ENCODE measurements at places on chromosomes 12 and 14.

GRCh38 chr12:19440019-19440858 is 947 bp downstream of the AEBP2 start:
- no peak for DNase-seq

DNA sequence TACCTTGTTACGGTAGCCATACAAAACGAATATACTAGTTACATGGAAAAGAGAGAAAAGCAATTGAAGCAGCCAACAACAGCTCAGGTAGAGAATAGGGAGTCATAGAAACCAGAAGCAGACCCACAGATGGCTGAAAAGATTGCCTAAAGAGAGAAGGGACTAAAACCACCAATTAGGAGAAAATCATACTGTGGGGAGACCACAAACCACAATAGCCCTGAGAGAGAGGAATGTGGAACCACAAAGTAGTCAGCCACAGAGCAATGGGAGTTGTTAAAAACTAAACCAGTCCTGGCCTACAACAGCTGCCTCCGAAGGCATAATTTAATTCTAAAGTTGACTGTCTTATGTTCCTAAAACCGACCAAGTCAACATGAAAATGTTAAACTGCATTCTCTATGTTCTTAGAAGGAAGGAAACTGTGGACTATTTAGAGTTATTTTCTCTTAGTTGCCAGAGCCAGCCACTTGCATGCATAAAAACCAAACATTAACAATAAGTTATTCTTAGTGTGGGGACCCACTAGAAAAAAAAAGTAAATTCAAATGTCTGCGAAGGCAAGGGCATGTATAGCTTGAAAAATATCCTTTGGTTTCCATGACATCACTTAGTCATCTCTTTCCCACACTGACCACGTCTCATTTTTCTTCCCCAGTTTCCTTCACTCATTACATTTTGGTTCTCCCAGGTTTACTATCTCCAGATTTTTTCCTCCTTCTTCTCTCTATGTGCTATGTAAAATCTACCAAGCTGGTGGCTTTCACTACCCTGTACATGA is 398.1 kb downstream of the NOVA1 start:
- DNase-seq = no peak

- no peak for DNase-seq
These were observed 157.8 kb downstream of the ZFP36L1 start for GRCh38 chr14:68634874-68635595.

GRCh38 chr12:19058235-19059021 is 71.1 kb upstream of the PLEKHA5 start:
- DNase-seq = no peak

- no peak for DNase-seq
These were observed 25.4 kb downstream of the CHST11 start for GRCh38 chr12:104482113-104482512.

DNA sequence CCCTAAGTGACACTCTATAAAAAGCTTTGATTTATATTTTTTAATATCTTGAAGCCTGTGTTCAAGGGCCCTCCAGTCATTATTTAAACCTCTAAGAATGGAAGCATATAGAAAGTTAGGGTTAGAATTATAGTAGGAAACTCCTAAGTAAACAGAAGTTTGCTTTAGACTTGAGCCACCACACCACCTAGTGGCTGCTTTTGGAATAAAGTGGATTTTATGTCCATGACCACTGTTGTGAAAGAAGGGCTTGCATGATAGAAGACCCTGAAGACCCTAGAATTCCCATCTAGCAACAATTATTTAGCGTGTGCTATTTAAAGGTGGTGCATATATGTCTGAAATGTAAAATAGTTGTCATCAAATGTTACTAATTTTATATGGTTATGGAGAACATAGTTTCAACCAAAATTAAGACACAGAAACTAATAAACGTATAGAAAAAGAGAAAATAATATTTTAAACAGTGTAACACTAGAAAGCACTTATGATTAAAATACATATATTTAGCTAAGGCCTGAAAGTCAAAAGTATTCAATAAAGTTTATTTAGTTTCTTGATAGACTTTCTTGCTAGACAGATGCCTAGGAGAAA is 21.3 kb downstream of the LRRIQ1 start:
- DNase-seq = no peak

GRCh38 chr14:38079268-38079667 is 128.4 kb upstream of the SSTR1 start:
- DNase-seq = peak; percentile 54

DNA sequence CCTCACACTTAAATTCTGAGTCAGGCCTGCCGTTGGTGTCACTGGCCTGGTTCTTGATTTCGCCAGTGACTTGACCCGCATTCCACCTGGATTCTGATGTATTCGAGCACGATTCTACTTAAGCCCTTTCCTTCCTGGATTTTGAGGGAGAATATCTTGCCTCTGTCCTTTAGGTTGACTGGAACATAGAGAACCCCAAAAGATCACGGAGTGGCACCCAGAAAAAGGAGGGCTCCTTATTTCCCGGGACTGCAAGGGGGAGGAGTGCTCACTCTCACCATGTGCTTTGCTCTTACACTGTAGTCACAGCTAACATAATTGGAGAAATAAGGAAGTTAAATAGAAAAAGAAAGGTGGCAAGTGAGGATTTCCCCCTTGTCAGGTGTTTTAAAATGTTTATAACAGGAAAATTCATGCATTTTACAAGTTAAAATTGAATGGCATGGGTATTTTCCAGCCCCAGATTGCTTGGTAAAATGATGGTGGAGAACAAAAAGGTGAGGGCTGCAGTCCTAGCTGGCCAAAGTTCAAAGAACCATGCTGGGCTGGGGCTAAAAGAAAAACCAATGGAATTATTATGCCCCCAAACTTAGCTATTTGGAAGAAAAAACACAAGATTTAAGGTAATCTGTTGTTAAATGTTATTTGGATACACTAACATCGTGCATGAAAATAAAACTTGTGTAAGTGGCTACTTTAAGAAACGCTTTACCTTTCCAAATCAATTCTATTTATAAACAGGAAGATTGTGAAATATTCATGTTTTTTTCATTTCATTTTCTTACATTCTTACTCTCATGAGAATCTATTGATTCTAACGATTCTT is 8.9 kb downstream of the FOXA1 start:
- DNase-seq = no peak

DNA sequence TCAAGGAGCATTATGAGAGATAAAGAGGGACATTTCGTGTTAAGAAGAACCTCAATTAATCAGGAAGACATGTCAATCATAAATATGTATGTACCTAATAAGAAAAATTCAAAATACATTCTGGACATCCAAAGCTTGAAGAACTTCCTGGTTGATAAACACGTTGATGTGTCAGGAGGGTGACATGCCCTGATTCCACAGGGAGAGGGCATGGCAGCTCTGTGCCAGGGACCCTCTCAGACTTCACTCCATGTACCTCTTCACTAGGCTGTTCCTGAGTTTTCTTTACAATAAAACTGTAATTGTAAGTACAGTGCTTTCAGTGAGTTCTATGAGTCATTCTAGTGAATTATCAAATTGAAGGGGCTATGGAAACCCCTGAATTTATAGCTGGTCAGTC is 163.5 kb downstream of the CFAP54 start:
- DNase-seq = no peak

DNA sequence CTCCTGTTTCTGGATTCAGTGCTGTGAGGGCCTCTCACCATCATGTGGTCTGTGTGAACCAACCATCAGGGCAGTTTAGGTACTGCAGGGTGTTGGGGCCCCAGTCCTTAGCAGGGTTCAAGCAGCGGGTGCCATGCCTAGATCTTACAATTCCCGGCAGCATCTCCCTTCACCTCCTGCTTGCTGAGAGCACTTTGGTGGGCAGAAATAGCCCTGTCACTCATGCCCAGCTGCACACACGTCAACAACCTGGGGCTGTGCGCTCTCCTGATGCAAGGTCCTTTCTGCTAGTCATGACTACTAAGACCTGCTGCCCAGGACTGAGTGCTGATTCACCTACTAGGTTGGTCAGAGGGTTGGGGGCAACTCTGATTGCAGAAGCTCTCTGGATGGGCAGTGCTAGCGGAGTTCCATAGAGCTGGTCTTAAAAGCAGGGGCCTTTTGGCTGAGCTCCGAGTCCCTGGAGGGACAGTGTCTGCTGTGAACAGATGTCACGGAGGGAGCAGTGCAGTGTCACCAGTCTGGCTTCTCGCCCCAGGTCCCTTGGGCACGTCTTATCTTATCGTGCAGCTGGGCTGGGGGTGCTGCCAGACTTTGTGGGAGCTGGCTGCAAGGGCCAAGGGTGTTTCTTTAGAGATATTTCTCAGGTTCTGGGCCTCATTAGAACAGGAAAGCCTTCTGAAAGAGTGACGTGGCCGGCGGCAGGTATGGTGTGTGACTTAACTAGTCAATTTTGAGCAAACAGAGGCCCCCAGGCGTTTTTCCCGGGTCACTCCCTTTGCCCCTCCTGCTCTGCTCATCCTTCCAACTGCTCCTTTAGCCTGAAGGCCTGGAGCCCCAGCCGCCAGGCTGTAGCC is 71.8 kb downstream of the NINJ2 start:
- DNase-seq = no peak

- no peak for DNase-seq
These were observed 29.8 kb downstream of the ADGRD1 start for GRCh38 chr12:130983328-130984017.

GRCh38 chr12:11763760-11764520 is 114.5 kb downstream of the ETV6 start:
- DNase-seq = peak; percentile 47

DNA sequence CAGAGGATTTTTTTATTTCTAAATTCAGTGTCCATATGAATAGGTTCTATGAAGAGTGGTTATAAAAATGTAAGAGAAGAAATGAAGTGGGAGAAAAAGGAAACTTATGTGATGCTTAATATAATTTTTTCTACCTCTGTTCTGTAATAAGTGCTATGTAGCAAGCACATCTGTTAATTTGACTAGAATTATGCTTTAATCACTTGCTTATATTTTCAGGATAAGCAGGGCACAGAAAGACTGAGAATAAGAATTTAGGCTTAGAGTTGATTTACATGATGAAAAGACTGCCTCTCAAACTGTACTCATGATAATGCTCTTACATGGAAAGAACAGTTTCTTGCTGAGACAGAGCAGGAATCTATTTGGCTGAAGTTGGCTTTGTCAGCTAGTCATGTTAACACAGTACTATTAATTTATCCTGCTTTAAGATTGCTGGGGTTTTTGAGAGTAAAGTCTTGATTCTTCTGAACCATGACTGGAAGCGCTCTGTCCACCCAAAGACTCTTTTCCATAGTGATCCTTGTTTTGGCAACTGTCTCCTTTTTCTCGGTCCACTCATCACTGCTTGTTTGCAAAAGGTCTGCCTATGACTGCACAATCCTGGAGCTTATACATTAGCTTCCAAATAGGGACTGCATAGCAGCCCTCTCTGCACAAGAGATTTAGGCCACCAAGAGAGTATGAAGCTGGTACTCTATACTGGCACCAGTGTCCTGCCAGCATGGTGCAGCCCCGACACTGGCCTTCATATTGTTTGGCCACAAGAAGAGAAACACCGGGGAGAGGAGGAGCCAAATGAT is 98.8 kb downstream of the AKAP6 start:
- no peak for DNase-seq

GRCh38 chr14:43786066-43786762 is 720.9 kb downstream of the FSCB start:
- DNase-seq = no peak

GRCh38 chr12:99476956-99477355 is 170.6 kb upstream of the GARIN6 start:
- no peak for DNase-seq

DNA sequence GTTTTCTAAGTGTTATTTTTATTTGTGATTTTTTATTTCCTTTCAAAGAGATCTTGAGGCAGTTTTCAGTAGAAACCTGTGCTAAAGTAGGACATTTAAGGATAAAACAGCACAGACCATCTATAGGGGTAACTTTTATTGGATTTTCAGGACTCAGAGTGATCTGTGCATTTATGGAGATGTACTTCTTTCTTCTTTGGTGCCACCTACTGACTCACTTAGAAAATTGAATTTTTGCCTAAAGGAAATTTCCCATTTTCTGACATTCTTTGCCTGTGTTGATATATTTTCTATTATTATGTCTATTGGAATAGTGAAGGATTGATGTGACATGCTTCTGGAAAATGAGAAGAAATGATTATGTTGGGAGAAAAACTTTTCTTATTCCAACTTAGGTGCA is 113.0 kb downstream of the UNC79 start:
- DNase-seq = no peak

- DNase-seq = no peak
These were observed 436.3 kb downstream of the TMTC2 start for GRCh38 chr12:83123039-83123438.

DNA sequence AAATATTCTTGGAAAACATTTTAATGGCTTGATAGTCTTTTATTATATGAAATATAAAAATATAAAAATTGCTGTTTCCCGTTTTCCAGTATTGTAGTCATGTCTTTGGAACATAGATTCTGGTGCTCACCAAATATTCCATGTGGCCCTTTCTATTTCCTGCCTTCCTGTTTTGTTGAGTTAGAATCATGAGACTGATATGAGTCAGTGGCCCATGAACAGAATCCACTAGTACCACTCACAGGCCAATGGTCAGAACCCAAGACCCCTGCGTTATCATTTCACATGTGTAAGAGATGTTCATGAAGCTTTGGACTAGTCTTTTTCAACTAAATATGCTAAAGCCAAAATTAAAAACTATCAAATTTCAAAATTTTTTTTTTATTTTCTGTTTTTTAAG is 56.9 kb downstream of the BICD1 start:
- DNase-seq = no peak

GRCh38 chr14:55136885-55137786 is 8.1 kb downstream of the LGALS3 start:
- peak; percentile 56 for DNase-seq

GRCh38 chr14:99995700-99996356 is 69.4 kb upstream of the EVL start:
- no peak for DNase-seq

GRCh38 chr14:73738518-73739173 is 24.5 kb upstream of the PNMA1 start:
- DNase-seq = no peak

GRCh38 chr12:123491056-123491455 is 33.1 kb downstream of the SNRNP35 start:
- DNase-seq = no peak

DNA sequence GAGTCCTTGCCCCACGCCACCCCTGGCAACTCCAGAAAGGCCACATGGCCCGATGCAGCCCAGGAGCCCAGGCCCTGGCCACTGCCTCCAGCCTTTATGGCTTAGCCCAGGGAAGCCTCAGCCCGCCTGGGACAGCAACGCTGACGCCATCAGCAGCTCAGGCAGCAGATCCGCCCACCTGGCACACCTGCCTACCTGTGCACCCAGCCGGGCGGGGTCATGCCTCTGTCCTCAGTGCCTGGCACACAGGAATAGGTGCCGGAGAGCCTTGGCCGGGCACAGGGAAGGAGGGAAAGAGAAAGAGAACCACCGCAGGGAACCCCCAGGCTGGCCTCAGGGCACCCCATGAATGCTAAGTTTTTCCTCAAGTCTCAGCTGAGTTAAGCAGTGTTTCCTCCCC is 21.1 kb downstream of the BEGAIN start:
- no peak for DNase-seq

GRCh38 chr12:98253207-98254037 is 262.0 kb upstream of the TMPO start:
- no peak for DNase-seq

GRCh38 chr12:64694130-64695040 is 64.8 kb downstream of the GNS start:
- no peak for DNase-seq
